CD4-positive, alpha-beta T cell treated with Interleukin-6 for 4 hours (primary cell): ENCODE measurements at places on chromosomes 5 and 9.

GRCh38 chr5:83000922-83001321 lies 76.3 kb downstream of the TMEM167A start:
- DNase-seq: no peak

GRCh38 chr5:176817369-176817840 lies 7.0 kb downstream of the UNC5A start:
- DNase-seq: peak; percentile 7

DNA sequence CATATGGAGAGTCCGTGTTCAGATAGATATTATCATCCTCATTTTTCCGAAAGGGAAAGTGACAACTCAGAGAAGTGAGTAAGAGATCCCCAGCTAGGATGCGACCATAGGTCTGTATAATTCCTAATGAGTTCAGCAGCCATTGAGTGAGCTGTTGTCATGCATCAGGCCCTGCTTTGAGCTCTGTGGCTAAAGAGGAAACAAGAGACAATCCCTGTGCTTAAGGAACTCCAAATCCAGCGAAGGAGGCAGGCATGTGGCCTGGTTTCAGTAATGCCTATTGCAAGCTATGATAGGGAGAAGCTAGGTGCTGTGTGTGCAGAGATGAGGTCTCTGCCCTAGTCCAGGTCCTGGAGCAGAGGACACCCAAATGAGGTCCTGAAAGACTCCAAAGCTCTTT lies 192.8 kb downstream of the ACTL7B start:
- no peak for DNase-seq

- no peak for DNase-seq
These were observed 47.8 kb downstream of the PLPP7 start for GRCh38 chr9:131337131-131337848.

DNA sequence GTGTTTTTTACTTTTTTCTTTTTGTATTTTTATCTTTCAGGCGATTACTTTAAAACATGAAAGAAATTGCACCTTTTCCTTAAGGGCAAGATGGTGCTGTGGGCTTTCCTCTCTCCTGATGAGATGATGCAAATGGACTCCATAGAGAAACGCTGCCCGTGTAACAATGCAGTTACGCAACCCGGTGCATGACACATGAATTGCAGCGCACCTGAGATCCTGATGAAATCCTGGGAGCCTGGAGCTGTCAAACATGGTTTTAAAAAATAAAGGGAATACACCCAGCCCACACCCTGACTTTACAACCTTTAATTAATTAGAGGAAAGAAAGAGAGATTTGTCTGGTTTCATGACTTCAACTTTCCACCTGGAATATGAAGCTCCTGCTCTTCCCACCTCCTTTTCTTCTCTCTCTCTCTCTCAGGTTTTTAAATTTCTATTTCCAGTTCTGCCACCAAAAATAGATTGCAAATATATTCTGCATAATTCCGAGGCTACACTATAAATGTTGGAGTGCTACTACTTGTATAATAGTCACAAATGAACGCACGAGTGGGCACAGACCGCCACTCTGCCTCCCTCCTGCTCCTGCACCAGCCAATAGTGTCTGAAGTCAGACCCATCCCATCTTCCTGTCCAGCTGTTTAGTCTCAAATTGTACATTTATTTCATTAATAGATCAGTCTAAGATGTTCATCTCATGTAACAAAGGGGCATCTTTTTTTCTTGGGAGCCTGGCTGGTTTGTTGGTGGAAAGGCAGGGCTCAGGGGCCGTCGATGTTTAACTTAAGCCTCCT lies 179.1 kb downstream of the AUH start:
- DNase-seq: no peak

DNA sequence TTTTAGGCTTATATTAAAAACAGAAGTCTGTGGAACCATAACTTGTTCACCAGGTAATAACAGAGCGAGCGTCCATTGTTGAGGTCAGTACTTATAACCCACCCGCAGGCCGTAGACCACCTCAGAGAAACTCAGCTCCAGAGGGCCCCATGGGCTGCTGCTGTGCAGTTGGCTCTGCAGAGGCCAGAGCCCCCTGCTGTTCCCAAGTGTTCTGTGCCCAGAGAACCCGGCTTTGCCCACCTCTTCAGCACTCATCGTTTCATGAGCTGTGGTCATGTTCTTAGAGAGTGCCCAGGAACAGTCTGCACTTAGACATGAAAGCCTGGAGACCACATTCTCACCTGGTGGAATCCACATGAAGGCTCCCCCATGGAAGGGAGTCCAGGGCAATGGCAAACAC lies 50.4 kb upstream of the SLC2A8 start:
- no peak for DNase-seq

- no peak for DNase-seq
These were observed 7.4 kb downstream of the DMRTA1 start for GRCh38 chr9:22454016-22454415.

DNA sequence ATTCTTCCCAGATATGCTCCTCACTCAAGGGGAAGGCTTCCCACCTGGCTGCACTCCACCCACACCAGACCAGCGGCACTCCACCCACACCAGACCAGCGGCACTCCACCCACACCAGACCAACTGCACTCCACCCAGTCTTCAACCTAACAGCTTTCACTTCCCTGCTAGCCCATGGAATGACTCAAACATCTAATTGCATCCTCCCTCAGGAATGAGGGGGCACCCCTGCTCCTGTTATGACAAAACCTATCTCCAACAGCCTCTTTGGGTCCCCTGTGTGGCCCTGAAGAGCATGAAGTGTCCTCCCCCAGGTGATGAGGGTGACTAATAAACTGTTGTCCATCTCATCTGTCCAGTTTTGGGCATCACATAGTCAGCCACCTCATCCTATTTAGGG lies 556.6 kb upstream of the TUSC1 start:
- DNase-seq: no peak

GRCh38 chr5:127840198-127840524 lies 137.0 kb downstream of the CCDC192 start:
- DNase-seq: no peak

- DNase-seq: no peak
These were observed 23.1 kb downstream of the DDX31 start for GRCh38 chr9:132646726-132647125.

DNA sequence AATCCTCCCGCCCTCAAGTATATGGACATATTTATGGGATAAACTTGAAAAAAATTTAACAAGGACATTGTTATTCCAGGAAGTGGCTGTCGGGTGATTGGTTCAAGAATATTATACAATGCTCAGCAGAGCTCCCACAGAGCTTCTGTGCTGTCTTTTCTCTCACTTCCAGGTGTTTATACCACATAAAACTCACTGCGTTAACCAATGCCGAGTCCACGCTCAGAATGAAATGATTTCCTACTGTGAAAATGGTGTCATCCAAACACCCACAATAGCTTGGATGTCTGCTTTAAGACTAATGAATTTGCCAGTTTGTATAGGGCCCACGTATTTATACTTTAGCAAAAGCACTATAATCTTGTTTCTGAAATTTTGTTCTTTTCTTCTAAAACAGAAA lies 368.2 kb downstream of the NDUFS4 start:
- no peak for DNase-seq

GRCh38 chr5:177396807-177397206 lies 3.7 kb downstream of the PFN3 start:
- no peak for DNase-seq

- DNase-seq: no peak
These were observed 18.8 kb downstream of the GLE1 start for GRCh38 chr9:128523199-128523925.

DNA sequence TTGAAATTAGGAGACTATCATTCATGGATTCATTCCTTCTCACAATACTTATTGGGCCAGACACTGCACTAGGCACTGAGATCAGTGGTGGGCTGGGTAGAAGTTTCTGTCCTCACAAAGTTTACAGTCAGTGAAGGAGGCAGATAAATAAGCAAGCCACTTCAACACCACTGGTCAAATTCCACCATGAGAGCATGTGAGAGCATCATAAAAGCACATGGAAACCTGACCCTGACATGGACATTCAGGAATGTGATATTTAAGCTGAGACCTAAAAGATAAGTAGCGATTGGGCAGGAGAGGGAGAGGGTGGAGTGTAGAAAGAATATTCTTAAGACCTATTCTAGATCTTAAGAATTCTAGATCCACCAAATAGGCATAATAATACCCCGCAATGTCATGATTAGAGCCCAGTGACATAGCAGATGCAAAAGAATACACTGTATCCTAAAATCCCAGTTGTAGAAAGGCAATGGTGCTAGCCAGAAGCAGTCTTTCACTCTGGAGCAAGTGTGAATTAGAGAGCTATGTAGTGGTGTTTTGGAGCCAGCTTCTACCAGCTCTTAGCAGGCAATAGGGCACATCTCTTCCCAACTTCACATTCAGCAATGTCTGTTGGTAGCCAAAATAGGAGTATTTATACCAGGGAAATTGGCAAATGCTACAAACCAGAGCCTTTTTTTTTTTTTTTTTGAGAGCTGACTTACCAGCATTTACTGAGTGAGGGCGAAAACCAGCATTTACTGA lies 46.4 kb downstream of the SH3RF2 start:
- DNase-seq: no peak

DNA sequence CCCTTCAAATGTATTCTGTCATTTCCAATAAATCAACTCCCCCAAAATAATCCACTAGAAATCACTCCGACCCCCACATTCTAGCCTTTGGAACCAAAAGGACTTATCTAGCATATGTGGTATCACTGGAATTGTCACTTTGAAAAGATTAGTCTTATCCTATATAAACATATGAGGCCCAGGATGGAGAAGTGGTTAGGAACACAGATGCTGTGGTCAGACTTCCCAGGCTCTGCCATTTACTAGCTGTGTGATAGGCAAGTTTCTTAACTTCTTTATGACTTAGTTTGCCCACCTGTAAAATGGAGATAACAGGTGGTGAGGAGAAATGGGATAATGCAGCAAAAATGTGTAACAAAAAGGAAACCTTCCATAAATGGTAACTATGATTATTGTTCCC lies 62.0 kb upstream of the GLRX start:
- no peak for DNase-seq

GRCh38 chr9:19320495-19320894 lies 59.5 kb downstream of the RPS6 start:
- no peak for DNase-seq

DNA sequence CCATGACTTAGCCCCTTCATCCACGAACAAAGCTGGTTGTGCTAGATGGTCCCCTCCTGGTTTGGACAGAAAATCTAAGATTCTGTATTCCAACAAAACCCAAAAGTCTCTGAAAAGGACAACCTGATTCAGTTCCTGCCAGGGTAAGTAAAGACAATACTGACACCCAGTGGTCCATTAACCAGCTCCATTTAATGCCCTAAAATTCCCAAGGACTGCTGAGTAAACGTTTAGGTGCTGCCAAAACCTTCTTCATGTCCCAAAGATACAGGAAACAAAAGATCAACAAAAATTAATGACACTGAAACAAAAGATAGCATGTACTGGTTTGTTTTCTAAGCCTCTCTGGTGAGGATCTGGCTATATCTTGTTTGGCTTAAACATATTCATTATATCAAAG lies 25.3 kb upstream of the PPP1R2B start:
- DNase-seq: no peak

- DNase-seq: no peak
These were observed 19.0 kb upstream of the BARX1 start for GRCh38 chr9:93974151-93974550.

GRCh38 chr9:15403155-15403554 lies 19.5 kb upstream of the SNAPC3 start:
- peak; percentile 9 for DNase-seq

GRCh38 chr5:143001764-143002351 lies 231.7 kb downstream of the ARHGAP26 start:
- peak; percentile 37 for DNase-seq

DNA sequence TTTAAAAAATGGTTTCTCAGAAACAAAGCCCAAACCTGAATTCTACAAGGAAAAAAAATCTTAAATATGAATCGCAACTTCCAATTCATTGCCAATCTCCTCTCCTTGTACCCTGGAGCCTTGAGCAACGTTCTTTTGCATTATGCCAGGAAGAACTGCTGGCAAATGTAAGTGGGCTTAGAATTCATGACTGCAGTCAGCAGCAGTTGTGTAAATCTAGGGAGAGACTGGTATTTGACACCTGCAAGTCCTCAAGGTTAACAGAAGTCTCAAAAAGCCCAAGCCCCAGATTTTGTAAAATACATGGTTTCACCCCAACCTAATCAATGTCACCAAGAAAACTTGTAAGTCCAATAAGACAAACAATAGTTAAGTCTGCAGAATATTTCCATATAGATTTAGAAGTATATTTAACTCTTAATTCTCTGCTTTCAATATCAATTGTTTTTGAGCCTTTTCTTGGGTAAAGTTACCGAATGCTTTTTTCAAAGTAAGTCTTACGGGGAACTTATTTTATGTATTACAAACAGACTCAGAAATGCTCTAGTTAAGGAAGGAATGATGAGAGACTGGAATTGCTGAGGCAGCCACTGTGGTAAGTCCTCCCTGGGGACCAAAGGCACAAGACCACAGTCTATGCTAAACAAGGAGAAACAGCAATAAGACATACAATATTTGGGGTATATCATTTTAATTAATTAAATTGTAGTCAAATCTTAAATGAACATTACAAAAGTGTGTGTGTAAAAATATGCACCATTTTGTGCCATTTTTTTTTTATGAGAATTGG lies 31.3 kb downstream of the ELL2 start:
- no peak for DNase-seq

GRCh38 chr5:98865690-98866089 lies 63.1 kb downstream of the CHD1 start:
- no peak for DNase-seq
